SK-N-DZ (cell line): ENCODE measurements at places on chromosomes 7 and 10.
A peak's percentile ranks its signal among the peaks of the same experiment; 100 is the strongest.

- DNase-seq, result no peak
Observed at GRCh38 chr7:4836206-4836661, 25.6 kb downstream of the PAPOLB start.

DNA sequence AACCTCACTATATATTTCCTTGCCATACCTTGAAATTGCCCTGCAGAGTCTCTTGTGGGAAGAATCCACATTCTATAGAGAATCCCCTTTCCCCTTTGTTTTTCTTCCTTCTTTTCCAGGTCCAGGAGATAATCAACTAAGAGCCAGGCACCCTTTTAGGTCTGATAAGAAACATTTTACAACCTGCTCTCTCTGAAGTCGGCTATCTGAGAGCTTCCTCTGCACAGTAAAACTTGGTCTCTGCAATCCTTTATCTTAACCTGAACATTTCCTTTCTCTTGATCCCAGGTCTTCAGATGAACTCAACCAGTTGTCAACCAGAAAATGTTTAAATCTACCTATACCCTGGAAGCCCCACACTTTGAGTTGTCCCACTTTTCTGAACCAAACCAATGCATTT, 19.5 kb upstream of the PTER start:
- DNase-seq, result no peak

DNA sequence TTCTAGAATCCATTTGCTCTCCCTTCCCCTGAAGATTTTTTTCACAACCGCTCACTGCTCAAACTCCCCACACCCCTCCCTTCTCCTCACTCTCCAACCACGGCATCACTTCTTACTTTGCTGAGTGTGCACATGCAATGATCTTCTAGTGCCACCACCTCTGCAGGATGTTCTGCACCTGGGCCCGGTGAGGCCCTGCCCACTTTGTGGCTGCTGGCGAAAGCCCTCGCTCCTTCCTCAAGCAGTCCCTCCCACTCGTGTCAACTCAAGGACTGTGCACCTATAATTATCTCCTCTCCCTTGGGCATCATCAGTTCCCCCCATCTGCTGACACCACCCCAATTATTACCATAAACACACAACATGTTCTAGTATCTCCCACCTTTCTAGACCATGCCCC, 91.0 kb upstream of the LANCL2 start:
- no peak for DNase-seq

DNA sequence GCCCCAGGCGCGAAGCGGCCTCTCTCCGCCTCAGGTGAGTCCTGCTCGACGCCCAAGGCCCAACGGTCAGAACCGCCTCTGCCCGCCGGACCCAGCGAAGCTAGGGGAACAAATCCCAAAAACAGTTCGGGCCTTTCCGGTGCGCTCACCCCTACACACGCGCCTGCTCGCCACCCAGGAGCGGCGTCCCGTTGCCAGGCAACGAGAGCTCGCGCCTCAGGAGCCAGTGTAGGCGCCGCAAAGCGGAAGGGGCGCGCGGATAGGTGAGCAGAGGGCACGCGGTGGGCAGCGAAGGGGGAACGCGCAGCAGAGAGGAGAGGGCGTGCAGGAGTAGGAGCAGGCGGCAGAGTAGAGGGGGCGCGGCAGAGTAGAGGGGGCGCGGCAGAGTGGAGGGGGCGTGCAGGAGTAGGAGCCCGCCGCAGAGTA, at the start of the genes DYDC1 and DYDC2:
Gene DYDC1 (minus strand): TSS at position 193 of the 426 bp plus-strand sequence. CDS start 4,154 bp downstream, outside the sequence.
Gene DYDC2 (plus strand): TSS at position 219 of the 426 bp plus-strand sequence. CDS start 5,663 bp downstream, outside the sequence.
- peak; percentile 70 for DNase-seq

DNA sequence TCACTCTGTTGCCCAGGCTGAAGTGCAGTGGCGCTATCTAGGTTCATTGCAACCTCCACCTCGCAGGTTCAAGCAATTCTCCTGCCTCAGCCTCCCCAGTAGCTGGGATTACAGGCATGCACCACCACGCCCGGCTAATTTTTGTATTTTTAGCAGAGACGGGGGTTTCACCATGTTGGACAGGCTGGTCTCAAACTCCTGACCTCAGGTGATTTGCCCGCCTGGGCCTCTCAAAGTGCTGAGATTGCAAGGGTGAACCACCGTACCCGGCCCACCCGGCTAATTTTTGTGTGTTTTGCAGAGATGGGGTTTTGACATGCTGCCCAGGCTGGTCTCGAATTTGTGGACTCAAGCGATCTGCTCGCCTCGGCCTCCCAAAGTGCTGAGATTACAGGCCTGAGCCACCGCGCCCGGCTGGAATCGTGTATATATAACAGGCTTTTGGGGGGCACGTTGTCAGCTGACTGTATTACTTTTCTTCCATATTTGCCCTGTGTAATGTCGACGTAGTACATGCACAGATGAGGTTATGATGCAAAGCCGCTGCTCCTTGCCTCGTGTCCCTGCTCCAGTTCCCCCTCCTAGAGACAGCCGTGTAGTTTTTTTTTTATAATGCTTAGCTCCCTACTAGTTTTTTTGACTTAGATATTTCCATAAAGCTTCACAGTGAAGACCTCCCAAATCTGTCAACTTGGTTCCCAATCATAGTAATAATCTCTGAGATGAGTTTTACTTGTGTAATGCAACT, 883 bp upstream of the TRA2A start:
- DNase-seq, result no peak

- no peak for DNase-seq
Observed at GRCh38 chr10:19014034-19014433, 34.6 kb upstream of the MALRD1 start.
